ENCODE measurements at places on chromosomes 1 and 21.

DNA sequence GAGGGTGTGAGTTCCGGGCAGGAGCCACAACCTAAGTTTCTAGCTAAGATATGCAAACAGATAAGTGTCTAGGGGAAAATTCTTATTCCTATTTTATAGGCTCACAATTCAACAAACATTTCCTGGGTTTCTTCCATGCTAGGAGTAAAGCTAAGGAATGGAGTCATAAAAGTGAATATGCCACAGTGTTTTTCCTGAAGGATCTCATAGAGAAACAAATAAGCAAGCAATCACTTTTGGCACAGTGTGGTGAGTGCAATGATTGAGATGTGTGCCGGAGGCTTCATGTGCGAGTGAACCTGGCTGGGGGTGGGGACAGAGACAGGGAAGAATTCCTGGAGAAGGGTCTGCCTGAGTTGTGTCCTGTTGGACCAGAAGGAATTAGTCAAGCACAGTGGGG, 147.4 kb downstream of the TENT5C start:
- ATAC-seq: no peak

DNA sequence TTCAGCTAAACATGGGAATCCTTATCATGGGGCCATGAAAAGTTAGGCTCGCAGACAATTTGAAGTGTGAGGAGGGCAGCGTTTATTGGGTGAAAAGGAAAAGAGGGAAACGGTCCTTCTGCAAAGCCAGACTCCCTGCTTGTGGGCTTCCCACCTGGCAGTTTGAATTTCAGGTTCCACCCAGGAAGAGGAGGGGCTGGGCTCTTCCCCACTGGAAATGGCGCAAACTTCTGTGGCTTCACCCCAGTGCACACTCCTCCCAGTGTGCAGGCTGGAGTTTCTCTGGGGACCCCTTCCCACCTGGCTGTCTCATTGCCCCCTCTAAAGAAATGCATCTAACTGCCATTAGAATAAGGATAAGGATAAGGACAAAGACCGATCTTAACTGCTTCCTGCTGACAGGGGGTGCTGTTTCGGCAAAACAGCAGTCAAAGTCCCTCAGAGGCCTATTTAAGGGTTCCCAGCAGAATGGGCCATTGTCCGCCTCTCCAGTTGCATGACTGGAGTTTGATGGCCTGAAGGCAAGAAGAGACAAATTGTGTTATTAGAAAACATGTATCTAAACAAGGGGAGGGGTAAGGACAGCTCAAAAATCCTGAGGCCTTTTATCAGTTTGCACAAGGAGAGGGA, 20.4 kb downstream of the AIM2 start:
- 0 out of 3 replicates have a peak, but pooled peaks have one; percentile 24 for ATAC-seq

GRCh38 chr1:52748119-52748518, 21.9 kb downstream of the ZYG11B start:
- no peak for ATAC-seq

DNA sequence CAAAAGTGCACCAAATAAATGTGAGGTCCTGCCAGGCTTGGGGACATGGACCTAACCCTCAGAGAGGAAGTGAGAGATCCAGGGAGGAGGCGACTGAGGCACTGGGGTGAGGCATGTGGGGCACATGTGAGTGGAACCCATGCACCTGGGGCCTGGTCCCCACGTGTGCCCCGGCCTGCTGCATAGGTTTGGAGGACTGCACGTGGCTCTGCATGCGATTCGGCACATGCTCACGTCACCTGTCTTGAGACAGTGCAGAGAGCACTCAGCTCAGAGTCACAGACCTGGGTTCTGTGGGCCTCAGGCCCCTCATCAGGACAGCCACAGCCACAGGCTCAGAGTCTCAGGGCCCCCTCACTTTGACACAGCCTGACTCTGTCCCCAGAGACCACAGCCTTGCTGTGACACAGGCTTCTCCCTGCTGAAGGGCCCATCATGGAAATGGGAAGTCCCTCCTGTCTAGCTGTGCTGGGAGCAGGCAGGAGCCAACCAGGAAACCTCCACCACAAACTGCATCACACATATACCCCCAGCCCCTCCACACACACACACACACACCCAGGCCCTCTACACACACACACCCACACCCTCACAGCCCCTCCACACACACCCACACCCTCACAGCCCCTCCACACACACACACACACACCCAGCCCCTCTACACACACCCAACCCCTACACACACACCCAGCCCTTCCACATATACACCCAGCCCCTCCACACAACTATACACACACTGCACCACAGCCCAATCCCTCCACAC, 48.2 kb downstream of the SLC9A1 start:
- ATAC-seq: no peak

DNA sequence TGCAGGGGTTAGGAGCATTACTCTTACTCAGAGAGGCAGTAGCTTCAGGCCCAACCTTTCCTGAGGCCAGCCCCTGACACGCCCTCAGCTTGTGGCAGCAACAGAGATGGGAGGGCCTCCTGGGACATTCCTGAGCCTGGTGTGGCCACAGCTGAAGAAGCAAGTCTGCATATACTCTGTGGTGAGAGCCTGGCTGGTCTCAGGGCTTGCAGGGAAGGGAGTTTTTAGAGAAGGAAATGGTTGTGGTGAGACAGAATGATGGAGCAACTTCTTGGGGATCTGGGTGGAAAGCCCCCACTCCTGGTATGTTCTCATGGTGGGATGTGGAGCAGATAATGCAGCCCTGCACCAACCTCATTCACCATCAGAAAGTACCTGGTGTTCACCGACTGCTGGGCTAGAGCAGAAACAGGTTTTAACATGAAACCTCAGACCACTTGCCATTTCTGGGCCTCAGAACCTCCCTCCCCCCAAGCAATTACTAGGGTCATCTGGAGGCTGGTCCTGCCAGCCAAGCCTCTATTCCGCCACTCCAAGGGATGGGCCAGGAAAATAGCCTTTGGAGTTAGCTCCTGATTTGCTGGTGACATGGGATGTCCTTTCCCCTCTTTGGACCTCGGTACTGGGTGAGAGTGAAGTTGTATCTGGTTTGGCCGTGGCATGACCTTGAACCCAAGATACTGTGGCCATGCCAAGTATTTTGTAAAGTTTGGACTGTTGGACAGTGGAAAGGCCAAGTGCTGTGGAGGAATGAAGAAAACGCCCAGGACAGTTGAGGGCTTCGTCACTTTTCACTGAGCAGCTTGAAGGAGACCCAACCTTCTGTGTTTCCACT, 28.1 kb upstream of the RNF19B start:
- ATAC-seq: peak; percentile 90

DNA sequence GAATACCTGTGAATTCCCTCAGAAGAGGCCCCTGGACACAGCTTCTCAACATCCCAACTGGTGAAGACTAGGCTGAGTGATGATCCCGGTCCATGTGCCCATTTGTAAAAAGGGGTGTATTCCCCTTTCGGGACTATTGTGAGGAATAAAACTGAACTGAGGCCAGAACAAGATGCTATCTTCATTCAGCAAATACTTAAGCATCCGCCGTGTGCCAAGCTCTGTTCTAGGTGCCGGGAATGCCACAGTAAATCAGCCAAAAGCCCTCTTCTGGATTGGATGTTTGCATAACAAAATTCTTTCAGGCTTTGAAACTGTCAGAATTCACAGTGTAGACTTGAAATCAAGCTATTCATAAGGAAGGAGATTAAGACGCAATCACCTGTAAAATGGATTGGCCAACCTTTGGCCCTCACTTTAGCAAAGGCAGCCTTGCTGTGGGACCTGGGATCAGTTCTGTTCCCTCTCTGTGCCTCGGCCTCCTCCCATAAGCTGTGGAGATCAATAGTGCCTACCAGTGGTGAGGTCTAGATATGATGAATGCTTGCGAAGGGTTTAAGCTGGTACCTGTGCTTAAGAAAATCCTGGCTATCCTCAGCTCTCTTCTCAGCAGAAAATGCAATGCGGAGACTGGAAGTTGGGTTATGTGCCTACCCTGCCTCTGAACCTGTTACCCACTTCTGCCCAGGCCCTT, 1.8 kb downstream of the ALPL start:
- 0 out of 3 replicates have a peak, but pooled peaks have one; percentile 4 for ATAC-seq

DNA sequence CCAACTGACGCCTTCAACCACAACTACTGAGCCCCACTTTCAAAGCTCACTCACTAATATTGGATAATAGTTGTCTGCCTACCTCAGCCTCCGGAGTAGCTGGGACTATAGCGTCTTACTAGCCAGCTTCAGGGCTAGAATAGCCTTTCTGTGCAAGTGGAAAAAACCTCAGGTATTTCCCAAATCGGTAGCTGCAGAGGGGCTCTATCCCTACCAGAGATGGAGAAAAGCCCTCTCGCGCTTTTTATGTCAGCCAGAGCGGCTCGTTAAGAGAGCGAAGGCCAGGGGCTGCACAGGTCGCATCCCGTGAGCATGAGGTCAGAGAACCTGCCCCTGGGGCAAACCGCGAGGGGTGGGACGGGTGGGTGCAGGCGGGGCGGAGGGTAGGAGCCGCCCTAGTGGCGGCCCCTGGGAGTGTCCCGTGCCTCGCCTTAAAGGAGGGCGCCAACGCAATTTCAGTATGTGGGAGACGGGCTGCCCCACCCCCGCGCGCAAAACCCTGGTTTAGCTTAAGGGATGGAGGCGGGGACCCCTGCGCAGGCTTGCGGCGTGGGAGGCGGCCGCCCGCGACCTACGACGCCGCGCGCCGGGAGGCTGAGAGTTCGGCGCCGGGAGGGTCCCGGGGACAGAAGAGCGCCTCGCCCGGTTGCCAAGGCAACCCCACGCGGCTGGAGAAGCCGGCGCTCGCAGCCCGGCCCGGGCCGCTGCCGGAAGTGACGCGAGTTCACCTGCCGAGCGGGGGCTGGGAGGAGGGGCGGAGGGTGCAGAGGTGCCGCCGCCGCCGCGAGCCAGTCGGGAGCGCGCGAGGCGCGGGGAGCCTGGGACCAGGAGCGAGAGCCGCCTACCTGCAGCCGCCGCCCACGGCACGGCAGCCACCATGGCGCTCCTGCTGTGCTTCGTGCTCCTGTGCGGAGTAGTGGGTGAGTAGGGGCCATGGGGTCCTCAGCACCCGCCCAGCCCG, at the start of gene CXADR:
Gene CXADR (plus strand): TSS at position 791 of the 961 bp plus-strand sequence. CDS start 87 bp downstream, at position 878.
- peak; percentile 82 for ATAC-seq

GRCh38 chr1:7094086-7094485, 308.8 kb downstream of the CAMTA1 start:
- no peak for ATAC-seq

DNA sequence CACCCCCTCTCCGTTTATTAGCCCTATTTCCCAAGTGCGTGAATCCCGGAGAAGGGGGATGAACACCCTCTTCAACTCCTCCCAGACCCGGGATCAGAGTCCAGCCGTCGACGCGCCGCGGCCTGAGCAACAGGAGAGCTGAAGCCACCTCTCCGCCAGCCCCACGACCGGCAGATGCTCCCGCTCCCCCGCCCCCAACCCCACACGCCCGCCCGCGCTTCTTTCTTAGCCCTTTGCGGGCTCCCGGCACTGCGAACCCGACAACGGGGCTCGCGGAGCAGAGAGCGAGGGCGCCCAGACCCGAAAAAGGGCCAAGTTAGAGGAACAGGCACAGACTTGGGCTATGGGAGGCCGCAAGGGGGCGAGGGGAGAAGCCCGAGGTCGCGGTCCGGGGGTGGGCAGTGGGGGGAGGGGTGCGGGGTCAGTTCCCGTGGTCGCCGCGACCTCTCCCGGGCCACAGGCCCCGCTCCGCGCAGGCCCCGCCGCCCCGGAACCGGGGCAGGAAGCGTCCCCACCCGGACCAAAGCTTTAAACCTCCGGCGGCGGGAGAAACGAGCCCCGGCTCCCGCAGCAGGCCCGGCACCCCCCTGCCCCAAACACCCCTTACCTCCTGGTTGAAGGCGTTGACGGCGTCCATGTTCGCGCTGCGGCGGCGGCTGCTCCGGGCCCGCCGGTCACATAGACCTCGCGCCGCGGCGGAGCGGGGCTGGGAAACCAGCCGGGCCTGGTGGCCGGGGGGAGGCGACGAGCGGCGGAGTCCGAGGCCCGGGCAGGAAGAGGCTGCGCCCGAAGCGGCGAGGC, 662 bp downstream of the SCAF4 start:
- ATAC-seq: peak; percentile 51

DNA sequence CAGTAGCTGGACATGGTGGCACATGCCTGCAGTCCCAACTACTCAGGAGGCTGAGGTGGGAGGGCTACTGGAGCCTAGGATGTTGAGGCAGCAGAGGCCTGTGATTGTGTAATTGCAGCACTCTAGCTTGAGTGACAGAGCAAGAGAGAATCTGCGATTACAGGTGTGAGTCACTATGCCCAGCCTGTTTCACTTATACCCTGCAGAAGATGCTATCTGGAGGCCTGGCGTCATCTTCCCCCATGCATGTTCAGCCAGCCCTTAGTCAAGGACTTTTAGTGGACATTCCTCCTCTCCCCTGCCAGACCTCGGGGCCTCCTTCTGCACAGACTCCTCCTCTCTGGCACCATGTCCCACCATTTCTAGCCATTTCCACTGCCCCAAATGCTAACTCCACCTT, 36.3 kb upstream of the RCC2 start:
- ATAC-seq: peak; percentile 88

DNA sequence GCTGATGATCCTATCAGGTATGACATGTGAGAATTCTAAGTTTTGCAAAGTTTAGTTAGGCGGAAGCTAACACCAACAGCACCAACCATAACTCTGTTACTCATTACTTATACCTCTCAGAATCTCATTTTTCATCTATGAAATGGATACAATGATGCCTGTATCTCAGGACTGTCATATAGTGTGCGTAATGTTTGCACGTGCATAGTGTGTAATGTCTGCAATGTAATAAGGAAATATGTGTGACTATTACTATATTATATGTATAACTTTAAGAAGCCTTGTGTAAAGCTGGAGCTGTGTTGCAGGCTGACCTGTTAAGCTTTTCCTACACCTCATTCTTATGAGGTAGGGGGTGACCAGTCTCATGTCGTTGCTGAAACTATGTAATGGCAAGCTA, 13.0 kb downstream of the ADCY10 start:
- no peak for ATAC-seq

GRCh38 chr1:229272164-229273158, 1.6 kb downstream of the RAB4A start:
- ATAC-seq: peak; percentile 69

DNA sequence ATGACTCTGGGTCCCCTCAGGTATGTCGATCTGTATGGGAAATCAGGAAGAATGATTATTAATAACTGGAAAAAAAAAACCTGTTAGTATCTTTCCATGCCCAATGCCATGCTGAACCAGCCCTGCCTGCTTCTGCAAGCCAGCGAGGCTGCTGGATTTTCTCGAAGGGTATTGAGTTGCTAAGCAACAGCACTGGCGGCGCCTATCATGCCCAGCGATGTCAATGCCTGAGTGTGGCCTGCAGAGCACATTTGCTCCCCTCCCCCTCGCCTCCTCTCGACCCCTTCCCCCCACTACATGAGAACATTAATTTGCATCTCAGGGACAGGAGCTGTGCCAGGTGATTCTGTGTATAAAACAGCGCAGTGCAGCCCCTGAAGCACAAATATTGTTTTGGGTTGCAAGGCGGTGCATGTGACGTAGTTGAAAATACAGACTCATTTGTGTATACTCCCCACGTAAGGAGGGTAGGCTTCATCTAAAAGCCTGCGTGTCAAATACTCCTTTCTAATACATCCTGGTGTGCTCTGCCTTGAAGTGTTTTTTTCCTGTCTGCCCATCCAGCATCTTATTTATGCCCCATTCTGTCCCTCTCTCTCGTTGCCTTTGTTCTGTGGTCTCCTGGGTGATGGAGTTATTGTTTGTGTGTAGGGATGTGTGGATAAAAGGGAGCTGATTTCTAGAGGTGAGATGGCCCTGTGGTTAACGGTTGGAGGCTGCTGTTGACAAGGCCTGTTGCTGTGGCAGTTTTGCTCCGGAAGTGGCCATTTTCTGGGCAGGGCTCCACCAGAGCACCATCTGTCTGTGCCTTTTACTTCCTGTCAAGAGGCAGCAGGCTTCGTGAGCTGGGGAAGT, 32.7 kb upstream of the ATP5PO start:
- ATAC-seq: peak; percentile 90

All from SK-N-SH treated with all-trans-retinoic acid at 6 μM for 48 hours (cell line).